Kidney epithelial cell (primary cell): ENCODE measurements at places on chromosomes 1 and 21. TPM values are rescaled to one million over a fixed set of nuclear protein-coding genes. Genes with fewer than 3 reads are reported as not detected.

DNA sequence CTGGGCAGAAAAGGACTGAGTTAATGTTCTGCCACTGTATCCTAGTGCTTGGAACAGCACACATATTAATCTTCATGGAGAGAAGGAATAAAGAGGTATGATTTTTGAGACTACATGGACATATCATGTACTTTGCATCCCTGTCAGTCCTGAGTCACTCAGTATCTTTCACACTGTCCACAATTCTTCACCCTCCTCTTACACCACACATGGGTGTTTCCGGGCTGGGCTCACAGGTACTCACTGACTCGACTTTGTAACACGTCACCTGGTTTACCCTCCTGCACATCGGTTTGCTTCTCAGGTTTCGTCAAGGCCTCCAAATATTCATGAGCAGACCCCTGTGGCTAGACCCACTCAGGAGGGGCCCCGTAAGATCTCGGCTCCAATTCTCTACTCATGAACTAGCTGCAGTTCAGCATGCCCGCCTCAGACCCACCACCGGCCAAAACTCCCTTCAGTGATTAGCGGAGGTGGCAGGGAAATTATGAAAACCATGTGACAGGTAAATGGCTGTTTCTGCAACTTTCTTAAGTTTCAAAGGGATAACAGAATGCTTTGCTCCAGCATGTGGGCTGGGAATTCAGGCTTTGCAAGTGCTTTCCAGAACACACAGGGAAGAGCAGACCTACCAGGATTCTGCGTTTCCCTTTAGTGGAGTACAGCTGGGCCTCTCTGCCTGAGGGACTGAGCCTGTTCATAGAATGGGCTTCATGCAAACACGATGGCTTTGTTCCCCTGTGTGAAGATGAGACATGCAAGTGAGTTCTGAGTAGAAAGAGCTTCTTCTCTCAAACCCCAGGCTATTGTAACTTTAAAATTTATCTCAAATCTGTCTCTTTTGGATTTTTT lies 31.3 kb upstream of the TRABD2B start:
- DNase-seq = no peak

OR2T33 gene
- total RNA-seq = not detected in 2 replicates

- no peak for DNase-seq
Measured at GRCh38 chr1:85223334-85223733, 22.5 kb upstream of the SYDE2 start.

GRCh38 chr1:46490406-46490655 lies 695 bp downstream of the DMBX1 start:
- DNase-seq = no peak

GRCh38 chr21:16082038-16082816 lies 352.4 kb downstream of the USP25 start:
- no peak for DNase-seq

P3R3URF gene
- total RNA-seq = not detected in 2 replicates

ALDH4A1 gene
- 18.8 and 22.8 TPM in 2 replicates for total RNA-seq

RPE65 gene
- not detected in 2 replicates for total RNA-seq

DNA sequence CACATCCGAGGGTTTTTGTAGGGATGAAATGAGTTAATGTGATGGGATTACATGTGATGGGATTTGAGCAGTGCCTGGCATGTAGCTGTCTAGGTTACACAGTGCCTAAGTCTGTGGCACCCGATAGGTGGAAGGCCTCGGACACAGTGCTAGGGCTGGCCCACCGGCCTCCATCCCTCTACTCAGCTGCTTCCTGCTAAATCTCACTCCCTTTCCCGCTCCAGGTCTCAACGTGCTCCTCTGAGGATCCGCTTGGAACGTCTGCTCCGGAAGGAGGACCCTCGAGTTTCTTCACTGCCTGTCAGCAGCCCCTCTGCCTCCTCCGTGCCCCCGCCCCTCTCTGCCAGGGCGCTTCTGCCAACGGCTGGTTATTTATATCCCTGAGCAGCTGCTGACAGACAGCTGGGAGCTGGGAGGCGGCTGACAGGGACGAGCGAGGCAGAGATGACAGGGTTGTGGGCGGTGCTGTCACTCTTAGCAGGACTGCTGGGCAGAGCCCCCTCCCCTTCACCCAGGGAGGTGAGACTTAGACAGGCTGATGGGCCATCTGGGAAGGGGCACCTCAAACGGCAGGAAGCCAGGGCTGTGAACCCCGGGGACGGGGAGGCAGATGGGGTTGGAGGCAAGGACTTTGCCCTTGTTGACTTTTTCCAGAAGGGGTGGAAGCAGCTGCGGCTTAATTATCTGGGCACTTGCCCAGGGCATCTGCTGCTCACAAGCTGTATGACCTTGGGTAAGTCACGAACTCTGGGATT lies 26.6 kb upstream of the LRRN2 start:
- no peak for DNase-seq

RAB3B gene
- total RNA-seq = 35.9 and 36.8 TPM in 2 replicates

DNA sequence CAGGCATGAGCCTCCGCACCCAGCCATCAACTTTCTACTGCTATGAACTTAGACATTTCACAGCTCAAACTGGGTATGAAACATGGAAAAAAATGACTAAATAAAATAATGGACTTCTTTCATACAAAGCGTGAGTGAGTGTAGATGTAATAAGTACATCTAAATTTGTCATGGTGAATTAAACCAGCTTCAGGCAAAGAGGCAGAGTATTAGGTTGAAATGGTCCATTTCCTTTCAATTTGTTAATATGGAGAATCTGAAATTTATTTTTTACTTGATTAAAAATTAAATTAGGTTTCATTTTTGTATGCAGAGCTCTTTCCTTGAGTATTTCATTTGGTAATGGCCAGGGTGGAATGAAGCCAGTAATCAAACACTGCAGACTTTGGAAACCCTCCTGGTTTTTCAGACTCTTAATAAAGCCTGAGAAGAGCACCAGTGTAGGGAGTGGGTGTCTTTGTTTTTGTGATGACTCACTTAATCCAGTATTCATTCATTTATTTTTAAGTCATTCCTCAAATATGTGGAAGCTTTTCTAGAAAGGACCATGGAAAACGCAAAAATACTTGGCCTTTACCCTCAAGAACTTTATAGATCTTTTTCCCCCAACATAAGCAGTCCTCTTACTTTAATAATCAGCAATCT lies 49.2 kb downstream of the ALG14 start:
- peak; percentile 48 for DNase-seq

GRCh38 chr1:160256396-160257046 lies 5.8 kb downstream of the DCAF8 start:
- no peak for DNase-seq

KCNA3 gene
- total RNA-seq = 0.04 TPM in 1 of 2 replicates, not detected in the other

NT5C1A gene
- not detected in 2 replicates for total RNA-seq

- DNase-seq = peak; percentile 26
Measured at GRCh38 chr1:30379684-30380624, 343.4 kb downstream of the MATN1 start.

DNA sequence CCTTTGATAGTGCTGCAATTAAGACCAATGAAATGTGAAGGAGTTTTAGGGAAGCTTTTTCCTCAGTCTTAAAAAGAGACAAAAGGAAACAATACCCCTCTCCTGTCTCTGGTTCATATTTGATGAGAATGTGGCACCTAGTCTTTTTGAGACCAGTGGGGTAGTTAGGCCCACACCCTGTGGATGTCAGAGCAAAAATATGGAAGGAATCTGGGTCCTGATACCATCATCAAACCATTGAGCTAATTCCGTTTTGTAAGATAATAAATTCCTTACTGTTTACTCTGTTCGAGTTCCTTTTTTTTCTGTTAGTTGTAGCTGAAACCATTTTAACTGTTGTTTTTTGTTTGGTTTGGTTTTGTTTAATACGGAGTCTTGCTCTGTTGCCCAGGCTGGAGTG lies 33.3 kb downstream of the PTPRC start:
- no peak for DNase-seq

- DNase-seq = no peak
Measured at GRCh38 chr21:21457077-21457476, 458.9 kb downstream of the NCAM2 start.

FAM229A gene
- 3.4 and 7.5 TPM in 2 replicates for total RNA-seq
